ENCODE measurements at places on chromosomes 3 and 15.

- DNase-seq: no peak
Measured at GRCh38 chr3:97899331-97899730, 72.9 kb downstream of the RIOX2 start.

- DNase-seq: no peak
Measured at GRCh38 chr3:100245927-100246326, 14.9 kb upstream of the TBC1D23 start.

GRCh38 chr3:67602816-67603215 lies 51.6 kb downstream of the SUCLG2 start:
- no peak for DNase-seq

GRCh38 chr15:44295750-44296431 lies 7.4 kb downstream of the GOLM2 start:
- peak; percentile 67 for DNase-seq

DNA sequence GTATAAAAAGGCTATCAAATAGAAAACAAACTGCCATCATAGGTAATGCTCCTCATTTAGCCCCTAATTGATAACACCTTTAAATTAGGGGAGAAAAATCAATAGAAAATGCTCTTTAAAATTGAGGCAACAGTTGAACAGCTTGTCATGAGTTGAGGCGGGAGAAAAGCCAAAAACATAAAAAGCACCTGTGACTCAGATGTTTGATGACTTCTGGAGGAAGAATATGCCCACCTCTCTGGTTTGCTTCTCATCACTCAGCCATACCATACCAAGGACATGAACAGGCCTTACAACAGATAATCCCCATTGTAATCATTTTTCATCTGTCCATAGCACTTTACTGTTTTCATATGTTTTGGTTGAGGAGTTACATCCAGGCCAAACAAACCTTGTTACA lies 246.0 kb downstream of the MYRIP start:
- no peak for DNase-seq

DNA sequence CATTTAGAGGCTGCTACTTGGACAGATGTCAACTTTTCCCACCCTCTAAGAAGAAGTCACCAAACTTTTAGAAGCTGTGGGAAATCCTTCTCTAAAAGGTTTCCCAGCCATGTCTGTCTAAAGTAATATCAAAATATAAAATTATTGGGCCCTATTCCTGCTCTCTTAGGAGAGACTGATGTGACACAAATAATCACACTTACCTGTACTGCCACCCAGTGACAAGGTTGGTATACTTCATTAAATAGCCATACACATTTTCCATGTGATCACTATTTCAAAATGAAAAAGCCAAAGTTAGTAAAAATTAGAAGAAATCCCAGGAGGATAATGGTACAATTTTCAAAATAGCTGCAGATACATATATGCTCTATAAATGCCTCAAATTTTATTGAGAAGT lies 12.6 kb downstream of the OSBPL11 start:
- no peak for DNase-seq
